ENCODE measurements at places on chromosomes 4 and X. TPM values are rescaled to one million over a fixed set of nuclear protein-coding genes. Genes with fewer than 3 reads are reported as not detected.

DNA sequence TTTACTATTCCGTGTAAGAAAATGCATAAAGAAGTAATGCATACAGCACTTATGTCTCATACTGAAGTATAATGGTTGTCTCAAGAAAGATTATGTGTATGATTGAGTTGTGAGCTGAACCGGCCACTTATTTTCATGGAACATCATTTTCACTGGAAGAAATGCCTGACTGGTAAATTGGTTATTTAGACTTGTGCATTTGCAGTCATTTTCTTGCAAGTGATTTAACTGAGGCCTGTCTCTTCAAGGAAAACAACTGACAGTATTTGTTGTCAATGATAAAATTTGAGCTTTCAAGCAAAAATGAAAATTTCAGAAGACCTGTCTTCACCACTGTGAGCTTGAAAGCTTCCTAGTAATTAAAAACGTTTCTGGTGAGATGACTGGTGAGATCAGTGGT is 62.7 kb upstream of the RPS6KA3 start:
- DNase-seq, result no peak

GRCh38 chrX:49754233-49754857 is 58.6 kb upstream of the PAGE1 start:
- no peak for DNase-seq

DNA sequence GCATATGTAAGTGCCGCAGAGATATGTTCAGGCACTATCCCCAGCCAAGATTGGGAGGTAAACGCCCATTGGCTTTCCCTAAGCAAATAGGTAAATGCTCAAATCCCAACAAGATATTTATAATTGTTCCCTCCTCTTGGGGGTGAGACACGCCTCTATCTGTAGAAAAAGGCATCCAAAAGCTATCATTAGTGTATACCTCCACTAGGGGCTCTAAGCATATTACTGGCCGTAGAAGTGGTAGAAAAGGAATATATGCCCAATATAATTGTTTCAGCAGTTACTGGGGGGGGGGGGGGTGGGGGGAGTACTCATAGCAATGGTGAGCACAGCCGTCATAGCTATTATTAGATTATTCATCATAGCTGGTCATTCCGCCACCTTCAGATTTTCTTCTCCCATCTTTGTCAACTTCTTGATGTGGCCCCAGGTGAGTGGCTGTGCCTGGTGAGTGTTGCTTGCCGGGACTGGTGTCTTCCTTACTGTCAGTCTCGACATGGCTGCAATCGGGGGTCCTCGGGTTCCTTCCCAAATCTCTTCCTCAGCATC is 53.3 kb upstream of the WDR1 start:
- no peak for DNase-seq

GRCh38 chr4:35315419-35315818 is 928.9 kb downstream of the ARAP2 start:
- DNase-seq, result no peak

DNA sequence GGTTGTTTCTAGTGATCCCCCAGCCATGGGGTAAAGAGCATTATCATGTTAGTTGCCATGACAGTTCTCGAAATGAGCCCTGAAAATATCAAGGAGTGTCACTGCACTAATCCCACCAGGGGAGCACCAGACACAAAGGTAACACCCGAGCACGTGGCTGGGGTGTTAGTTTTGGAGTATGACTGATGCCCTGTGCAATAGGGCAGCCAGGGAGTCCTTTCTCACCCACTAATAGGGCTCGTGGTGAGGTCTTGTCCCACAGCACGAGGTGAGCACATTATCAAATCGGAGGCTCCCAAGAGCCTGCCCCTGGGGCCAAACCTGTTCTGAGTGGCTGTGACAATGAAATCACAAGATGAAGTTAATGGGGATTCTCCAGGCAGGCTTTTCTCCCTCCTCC is 9.6 kb downstream of the MAMLD1 start:
- DNase-seq, result no peak

The PDZD4 gene
- total RNA-seq, result 0.15 TPM

The SH3RF1 gene
- 22.5 TPM for total RNA-seq

- no peak for DNase-seq
These were observed 18.4 kb upstream of the SLC6A14 start for GRCh38 chrX:116417968-116418367.

DNA sequence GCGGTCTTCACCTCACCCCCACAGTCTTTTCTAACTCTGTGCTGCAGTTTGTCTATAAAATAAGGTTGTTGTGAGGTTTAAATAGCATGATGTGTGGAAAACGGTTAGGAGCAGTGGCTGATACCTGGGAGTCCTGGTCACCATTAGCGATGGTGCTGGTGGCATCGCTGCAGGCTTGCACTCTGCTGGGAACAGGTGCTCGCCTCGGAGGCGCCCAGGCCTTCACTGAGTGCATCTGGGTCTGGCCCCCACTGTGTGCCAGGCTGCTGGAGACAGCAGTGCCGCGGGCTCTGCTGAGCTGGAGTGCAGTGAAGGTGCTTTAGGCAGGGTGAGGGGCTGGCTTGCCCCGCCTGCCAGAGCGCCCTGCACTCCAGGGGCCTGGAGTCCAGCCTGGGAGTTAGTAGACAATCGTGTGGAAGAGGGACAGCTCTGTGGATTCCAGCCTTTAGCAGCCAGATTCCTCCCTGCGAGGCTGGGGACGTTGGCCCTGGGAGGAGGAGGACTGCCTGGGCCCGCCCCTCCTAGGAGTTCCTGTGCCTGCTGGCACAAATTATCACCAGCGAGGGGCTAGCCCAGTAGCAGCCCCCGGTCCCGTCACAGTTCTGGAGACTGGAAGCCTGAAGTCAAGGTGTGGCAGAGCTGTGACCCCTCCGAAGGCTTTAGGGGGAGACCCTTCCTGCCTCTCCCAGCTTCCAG is 7.3 kb downstream of the RGS12 start:
- no peak for DNase-seq

The FOXR2 gene
- total RNA-seq, result not detected
